ENCODE measurements at places on chromosomes 5 and 9.
A peak's percentile ranks its signal among the peaks of the same experiment; 100 is the strongest.

DNA sequence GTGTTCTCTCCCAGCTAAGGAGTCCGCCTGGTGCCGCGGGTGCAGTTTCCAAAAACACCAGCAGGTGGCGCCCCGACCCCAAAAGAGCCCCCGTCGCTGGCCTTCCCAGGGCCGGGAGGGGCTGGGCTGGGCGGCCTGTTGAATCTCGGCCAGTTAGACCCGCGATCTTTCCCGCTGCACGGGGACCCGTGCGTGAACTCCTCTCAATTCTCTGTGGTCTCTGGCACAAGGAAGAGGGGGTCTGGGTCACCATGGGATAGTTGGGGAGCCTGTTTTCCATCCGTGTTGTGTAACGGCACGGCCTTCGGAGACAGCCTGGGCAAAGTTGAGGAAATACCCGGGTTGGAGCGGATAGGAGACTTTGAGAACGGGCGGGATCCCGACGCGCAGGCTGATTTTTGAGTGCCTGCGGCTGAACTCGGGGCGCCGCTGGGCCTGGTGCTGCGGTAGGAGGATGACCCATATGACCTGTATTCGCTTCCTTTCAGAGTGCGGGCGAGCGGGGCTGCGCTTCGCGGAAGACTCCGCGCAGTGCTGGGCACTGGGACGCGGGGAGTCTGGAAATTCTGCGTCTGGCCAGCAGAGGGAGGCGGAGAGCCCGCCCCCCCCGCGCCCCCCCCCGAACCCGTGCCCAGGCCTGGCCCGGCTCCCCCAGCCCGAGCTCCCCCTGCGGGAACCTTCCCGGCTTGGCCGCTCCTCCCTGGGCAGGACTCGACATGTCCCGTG lies 7.9 kb upstream of the PSD2 start:
- peak; percentile 83 for DNase-seq

GRCh38 chr5:10536931-10537579 lies 26.8 kb upstream of the ANKRD33B start:
- no peak for DNase-seq

DNA sequence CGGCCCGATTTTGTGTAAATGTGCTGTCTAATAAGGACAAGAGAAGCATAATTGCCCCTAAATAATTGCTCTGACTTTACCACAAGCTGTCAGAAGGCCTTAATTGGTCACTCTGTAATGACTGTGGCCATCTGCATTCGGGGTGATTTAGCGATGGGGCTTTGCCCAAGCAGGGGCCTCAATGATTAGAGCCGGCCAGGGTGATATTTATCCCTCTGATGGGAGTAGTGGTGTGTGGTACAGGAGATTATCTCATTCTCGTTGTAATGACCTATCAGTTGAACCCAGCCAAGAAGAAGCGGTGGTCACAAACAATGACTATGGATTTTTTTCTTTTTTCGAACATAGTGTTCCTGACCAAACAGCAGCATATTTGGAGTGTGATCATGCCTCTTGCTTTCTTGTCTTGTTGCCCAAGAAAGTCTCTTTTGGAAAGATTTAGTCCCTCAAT lies 72.0 kb upstream of the SAP30L start:
- no peak for DNase-seq

DNA sequence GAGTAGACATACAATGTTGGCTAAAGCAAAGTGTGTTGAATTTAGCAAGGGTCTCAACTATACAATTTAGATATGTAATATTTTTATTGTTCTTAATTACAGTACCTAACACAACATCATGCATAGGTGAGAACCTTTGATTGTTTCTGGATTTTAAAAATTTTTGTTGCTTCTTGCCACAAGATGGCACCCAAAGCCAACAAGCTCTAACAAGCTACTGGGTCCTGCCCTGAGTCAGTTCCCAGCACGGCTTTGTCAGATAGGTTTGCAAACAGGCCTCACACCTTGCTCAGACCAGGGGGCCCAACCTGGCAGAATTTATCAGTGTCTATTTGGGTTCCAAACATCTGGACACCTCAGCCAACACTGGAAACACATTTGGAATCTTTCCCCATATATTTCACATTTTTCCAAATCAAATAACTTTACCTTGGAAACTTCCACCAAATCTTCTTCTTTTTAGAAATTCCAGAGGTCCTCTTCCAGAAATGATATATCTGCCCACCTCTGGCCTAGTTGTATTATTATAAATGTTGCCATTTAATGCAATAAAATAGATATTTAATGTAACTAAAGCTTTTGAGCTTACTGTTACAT lies 49.5 kb upstream of the EGFLAM start:
- peak; percentile 56 for DNase-seq

- no peak for DNase-seq
Measured at GRCh38 chr9:95230046-95230445, 87.5 kb downstream of the FANCC start.

DNA sequence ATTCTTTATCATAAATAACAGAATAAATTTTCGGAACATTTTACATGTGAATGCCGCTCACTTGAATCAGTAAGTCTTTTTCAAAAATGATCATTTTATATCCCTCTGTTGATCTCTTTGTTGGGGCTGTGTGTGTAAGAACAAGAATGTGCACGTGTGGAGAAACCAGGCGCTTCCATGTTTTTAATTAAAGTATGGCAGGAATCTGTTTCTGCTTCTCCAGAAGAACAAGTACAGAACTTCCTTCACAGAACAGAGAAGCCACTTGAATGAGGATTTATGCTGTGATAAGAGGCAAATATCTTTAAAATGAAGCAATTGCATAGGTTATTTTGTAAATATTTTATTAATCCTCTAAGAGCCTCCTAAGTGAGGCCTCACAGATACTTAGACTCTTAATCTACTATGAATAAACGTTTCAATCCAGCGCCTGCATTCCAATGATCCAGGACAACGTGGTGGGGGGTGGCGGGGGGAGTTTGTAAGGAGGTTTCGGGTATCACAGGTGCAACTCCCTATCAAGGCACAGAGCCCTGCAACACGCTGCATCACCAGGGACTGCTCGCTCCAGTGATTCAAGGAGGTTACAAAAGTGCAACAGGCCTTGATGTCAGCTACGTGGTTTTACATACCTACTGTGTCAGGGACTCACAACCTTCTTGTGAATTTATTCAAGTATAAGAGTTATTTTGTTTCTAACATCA lies 409.2 kb downstream of the BNC2 start:
- DNase-seq, result no peak

DNA sequence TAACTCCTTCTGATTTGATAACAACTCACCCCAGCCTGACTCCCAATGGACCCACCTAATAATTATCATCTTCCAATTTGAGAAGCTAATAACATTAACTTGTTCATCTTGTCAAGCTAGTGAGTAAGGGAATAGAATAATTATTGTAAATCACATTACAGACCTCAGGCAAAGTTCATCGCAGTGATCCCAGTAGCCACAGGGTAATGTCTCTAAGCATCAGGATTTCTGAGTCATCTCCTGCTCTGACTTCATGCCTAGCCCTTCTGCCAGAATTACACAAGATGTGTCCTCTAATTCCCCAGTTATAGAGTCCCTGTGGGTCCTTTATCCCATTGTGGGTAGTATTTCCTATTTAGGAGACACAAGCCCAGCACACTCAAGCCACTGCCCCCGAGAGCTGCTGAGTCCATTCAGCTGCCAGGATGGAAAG lies 365.7 kb downstream of the DEPDC1B start:
- peak; percentile 87 for DNase-seq

GRCh38 chr5:26622947-26623346 lies 415.4 kb downstream of the CDH9 start:
- DNase-seq, result no peak

- DNase-seq, result peak; percentile 56
Measured at GRCh38 chr9:124045076-124045829, 33.7 kb downstream of the LHX2 start.

- DNase-seq, result no peak
Measured at GRCh38 chr5:42242881-42243485, 180.3 kb upstream of the GHR start.
